Retina (tissue), 1 donor: ENCODE measurements at places on chromosomes 5 and 9.

DNA sequence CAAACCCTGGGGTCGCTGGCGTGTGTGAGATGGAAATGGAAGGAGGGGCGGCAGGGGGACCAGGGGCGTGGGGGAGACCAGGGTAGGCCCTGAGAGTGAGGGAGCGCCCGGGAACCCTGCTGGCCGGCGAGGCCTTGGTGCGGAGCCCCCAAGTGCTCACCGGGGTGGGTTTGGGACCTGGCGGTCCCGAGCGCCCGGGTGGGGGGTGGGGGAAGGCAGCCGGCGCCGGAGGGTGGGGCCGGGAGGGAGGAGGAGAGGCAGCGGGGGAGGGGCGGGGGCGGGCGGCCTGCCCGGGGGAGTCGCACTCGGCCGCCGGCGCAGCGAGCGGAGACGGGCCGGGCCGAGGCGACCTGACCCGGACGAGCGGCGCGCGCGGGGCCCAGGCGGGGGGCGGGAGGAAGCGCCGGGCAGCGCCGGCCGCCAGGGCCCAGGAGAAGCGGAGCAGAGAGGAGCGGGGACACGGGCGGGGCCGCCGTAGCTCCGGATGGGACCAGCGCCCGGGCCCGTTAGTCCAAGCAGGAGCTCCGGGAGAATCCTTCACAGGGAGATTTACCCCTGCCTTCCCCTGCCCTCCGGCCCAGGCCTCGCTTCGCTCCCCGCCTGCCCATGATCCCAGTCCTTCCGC lies at the start of gene NPR2:
TSS of gene NPR2 (plus strand) at position 295 of the 625 bp plus-strand sequence. CDS start 818 bp downstream, outside the sequence.
- DNase-seq: peak; percentile 62

DNA sequence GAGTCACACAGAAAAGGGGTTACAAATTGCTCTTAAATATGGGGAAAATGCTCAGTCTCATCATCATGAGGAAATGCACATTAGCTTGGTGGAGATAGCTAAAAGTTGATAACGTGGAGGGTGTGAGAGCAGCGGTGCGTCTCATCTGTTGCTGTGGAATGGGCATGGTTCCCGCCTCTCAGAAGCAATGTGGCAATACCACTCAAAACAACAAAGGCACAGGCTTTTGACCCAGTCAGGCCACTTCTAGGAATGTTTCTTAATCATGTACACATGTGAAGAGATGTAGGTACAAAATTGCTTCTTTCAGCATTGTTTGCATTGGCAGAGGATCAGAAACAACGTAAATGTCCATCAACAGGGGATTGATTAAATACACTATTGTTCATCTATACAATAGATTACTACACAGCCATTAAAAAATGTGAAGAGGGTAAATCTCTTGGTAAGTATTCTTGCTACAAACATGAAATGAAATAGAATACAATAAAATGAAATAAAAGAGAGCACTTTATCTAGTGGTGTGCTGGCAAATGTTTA lies 212.6 kb upstream of the MSX2 start:
- no peak for DNase-seq

DNA sequence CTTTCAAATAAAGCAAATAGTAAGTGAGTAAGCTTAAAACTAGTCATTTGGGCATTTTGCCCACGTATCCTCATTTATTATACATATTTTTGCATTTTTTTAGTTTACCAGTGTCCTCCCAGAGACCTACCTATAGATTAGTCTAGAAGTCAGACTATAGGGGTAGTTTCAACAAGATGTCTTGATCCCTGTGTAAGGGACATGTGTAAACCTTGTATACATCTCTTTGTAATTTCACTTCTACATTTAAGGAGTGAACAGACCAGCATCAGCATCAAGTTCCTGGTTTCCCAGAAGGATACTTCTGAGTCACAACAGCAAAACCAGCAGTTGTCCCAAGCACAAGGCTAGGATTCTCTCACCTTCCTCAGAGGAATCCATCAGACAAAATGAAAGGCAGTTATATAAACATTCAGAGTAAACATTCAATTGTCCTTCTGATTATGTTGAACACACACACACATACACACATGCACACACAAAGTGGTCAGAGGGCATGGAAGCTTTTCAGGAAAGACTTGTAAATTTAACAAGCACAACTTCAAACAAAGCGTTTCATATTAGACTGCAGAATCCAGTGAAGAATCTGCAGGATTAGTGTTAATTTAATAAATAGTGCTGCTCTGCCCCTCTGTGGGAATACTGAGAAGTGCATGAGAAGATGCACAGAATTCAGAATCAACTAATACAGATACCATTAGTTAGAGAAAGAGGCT lies 55.4 kb downstream of the HINT1 start:
- peak; percentile 48 for DNase-seq

GRCh38 chr5:104344809-104345208 lies 782.2 kb upstream of the NUDT12 start:
- no peak for DNase-seq

DNA sequence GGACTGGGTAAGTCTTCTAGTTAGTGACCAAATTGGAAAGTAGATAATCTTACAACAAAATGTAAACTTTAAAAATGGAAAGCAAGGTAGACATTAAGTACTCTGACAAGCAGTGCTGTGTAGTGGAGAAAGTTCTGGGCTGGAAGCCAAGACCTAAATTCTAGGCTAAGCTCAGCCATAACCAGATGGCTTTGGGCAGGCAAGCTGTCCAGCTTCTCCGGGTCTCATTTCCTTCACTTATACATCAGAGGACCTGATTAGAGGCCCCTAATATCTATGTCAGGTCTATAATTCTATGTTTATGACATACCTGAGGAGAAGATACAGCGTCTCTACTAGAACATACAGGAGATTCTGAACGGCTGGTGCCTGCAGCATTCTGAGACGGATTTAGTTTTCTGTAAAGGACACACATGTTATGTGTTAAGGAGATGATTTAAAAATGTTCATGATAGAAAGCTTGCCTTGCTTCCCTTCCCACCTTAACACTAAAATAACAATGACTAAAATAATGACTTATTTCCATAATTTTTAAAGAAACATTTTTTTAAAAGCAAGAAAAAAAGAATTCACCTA lies 61.2 kb downstream of the ELL2 start:
- no peak for DNase-seq

DNA sequence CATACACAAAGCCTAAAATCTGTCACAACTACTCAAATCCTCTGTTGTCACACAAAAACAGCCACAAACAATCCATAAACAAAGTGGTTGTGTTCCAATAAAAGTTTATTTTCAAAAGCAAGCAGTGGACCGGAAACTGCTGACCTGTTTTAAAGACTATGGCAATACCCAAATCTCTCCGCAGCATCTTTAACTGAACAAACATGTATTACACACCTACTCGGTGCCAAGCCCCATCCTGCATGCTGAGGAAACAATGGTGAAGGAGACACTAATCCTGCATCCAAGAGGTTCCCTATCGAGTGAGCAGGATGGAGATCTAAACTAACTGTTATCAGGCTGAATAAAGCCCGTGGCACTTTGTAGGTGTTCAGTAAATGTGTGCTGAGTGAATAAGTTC lies 11.2 kb downstream of the CDK5RAP2 start:
- DNase-seq: no peak

DNA sequence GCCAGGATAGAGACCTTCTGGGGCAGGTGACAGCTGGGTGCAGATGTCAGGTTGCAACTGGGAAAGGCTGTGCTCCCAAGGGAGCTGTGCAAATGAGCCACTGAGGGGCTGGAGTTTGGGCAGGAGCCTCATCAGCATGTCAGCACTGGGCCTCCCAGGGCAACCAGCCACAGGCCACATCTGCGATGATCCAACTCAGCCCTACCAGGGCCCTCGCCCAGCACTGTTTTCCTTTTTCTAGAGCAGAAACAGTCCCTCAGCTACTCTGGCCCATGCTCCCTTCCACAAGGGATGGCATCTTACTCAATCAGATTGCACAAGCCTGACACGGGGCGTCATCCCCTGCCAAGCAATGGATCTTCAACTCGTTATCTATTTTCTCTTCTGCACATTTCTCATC lies 24.8 kb downstream of the NIPAL4 start:
- DNase-seq: no peak
